ENCODE measurements at places on chromosomes 3 and 15. TPM values are rescaled to one million over a fixed set of nuclear protein-coding genes. Genes with fewer than 3 reads are reported as not detected.
A peak's percentile ranks its signal among the peaks of the same experiment; 100 is the strongest.

- no peak for DNase-seq
- H3K27ac ChIP-seq, result no peak overlapping the region
- no peak overlapping the region for H3K4me3 ChIP-seq
These were observed 226.2 kb downstream of the SLCO3A1 start for GRCh38 chr15:92079647-92080255.

GRCh38 chr3:77267589-77267988 is 227.7 kb downstream of the ROBO2 start:
- no peak overlapping the region for H3K4me3 ChIP-seq
- no peaks in the 10 kb centered on the region for H3K36me3 ChIP-seq
- H3K27ac ChIP-seq, result no peak overlapping the region
- H3K4me1 ChIP-seq, result no peaks in the 10 kb centered on the region

GRCh38 chr15:94008104-94009074 is 223.0 kb upstream of the MCTP2 start:
- no peak overlapping the region for H3K4me3 ChIP-seq
- H3K36me3 ChIP-seq, result no peaks in the 10 kb centered on the region
- no peaks in the 10 kb centered on the region for H3K27me3 ChIP-seq
- H3K4me1 ChIP-seq, result peaks cover 16% of the 10 kb centered on the region

DNA sequence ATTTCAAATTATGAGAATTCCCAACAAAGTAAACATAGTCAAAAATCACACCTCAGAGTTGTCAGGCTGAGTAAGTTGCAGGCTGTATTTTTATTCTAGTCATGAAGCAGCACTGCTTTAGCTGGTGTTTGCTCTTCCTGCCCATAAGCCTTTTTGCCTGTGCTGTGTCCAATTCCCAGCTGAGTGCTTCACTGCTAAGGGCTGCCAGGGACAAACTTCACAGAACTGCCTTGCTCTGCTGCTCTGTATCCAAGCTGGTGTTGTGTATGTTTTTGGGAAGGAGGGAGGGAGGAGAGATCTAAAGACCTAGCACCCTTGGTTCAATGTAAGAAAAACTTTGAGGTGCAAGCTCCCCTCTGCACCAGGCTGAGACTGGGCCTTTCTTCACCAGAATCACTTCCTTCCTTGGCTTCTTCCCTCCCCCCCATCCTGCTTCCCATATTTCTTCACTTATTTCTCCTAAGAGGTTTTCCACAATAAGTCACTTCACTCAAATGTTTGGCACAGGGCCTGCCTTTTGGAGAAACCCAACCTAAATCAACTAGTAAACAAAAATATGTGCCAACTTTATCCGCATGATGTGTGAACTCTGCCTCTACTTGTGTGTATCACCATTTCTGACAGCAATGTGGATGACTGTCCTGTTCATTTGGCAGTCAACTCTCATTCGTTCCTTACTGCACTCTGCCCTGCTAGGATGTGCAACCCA is 156.1 kb downstream of the TBL1XR1 start:
- peaks cover 14% of the 10 kb centered on the region for H3K36me3 ChIP-seq
- no peak for DNase-seq
- H3K27ac ChIP-seq, result peak overlapping the region; percentile 50
- no peak overlapping the region for H3K4me3 ChIP-seq
- H3K4me1 ChIP-seq, result peaks cover 31% of the 10 kb centered on the region

DNA sequence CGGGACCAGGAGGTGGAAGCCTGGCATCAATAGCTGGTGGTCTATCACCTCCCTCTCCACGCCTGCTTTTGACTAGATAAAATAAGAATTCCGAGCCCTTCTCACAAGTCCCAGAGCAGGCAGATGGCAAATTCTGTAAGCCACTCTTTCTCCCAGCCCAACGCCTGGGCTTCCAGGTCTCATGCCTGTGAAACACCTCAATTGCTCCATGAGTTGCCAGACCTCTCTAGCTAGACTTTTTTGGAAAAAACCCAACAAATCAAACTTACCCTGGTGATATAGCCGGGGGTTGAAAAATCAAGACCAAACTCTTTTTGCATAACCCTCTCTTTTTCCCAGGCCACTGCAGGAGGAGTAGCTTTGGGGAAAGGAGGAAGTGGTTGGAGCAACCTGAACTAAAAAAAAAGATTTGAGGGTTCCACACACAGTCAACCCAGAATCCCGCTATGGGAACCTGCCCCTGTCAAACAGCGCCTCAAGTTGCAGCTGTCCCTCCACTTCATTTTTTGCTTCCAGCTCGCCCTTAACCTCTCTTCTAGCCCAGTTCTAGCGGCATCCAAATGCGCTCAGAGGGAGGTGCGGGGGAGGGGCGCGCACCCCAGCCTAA is 7.0 kb downstream of the BHLHE40 start:
- H3K27ac ChIP-seq, result peak overlapping the region; percentile 99
- H3K27me3 ChIP-seq, result no peaks in the 10 kb centered on the region
- peaks cover 54% of the 10 kb centered on the region for H3K4me1 ChIP-seq
- peak overlapping the region; percentile 46 for H3K4me3 ChIP-seq

Gene CAPN7
- total RNA-seq, result 20.7 TPM
